ENCODE measurements at places on chromosomes 1 and 21.

GRCh38 chr21:38999161-38999560 lies 184.1 kb downstream of the PSMG1 start:
- no peak for DNase-seq

DNA sequence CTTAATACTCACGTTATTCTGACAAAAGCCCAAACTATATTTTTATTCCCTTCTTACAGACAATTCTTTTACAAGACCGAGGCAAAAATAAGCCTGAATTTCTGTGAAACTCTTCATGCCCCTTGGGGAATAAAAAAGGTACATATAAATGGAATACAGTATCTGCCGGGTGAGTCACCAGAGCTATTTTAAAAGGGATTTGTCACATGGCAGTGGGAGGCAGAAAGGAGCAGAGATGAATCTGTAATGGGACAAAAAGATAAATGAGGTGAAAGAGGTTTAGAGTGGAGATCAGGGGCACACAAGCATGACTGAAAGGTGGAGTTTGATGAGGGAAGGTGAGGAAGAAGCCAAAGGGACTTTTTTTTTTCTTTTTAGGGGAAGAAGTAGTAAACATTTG lies 8.8 kb downstream of the XCL1 start:
- DNase-seq, result no peak

DNA sequence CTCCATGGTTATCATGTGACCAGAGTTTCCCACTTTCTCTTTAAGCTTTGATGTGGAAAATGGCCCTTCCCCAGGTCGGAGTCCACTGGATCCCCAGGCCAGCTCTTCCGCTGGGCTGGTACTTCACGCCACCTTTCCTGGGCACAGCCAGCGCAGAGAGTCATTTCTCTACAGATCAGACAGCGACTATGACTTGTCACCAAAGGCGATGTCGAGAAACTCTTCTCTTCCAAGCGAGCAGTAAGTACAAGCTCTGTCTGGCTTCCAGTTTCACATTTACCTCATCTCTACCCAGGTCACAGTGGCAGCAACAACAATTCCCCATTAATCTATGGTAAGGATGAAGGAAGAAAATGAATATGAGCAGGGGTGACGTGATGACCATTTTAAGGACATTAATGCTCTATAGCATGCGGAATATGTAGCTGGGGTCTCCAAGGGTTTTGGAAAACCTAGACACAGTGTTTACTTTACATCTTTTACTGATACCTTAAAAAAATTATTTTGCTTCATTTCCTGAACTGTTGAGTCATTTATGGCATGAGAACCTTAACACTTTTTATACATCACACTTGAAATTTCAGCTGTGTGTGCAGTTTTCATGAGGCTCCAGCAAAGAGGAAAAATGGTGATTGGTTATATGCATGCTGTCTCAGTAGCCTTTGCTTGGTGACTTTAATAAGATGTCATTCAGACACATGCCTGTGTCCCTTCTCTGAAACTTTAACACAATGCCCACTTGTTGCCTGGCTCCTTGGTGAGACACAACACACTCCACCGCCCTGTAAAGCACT lies 286.3 kb upstream of the SGIP1 start:
- DNase-seq, result no peak

- no peak for DNase-seq
Observed at GRCh38 chr1:151970626-151971025, 23.0 kb downstream of the S100A10 start.

DNA sequence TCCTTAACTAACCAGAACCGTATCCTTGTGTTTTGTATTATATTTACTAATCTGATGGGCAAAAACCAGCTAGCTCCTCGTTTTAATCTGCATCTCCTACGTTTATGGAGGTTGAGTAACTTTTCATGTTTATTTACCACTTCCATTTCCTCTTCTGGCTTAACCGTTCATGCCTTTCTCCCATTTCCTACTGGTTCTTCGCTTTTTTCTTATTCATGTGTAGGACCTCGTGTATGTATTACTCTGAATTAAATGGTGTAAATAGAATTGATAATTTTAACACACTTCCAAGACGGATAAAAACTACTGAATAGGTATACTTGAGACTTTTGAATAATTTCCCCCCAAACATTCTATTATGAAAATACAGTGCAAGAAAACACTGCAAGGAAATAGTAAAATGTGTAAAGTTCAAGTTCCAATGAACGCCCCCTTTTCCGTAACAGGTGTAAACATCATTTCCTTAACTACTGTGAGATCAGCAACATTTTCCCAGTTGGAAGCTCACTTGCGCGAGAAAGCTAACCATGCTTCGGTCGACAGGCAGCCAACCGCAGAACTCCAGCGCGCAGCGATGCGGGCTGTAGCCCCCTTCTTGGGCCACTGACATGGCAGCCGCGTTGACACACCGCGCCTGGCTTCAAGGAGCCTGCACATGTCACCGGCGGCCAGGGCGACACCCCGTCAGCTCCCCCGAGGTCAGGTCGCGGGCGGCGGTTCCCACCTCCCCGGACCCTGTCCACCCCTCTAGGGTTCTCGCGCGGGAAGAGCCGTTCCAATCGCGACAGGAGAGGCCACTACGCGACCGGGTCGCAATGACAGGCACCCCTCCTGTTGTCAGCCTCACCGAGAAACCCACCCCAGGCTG lies 816 bp downstream of the EDEM3 start:
- peak; percentile 55 for DNase-seq

- DNase-seq, result no peak
Observed at GRCh38 chr1:204456826-204457442, 37.7 kb downstream of the PIK3C2B start.

DNA sequence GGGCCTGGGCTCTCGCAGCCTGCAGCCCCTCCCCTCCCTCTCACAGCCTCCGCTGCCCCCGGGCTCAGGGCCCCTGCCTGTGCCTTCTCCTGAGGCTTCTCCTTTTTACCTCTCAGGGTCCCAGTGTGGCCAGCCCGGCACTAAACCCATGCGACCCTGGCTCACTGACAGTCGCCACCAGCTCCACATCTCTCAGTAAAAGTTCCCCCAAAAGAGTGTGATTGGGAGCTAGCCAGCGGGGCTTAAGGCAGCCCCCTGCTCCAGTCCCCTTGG lies 26.6 kb downstream of the PDE9A start:
- DNase-seq, result no peak

DNA sequence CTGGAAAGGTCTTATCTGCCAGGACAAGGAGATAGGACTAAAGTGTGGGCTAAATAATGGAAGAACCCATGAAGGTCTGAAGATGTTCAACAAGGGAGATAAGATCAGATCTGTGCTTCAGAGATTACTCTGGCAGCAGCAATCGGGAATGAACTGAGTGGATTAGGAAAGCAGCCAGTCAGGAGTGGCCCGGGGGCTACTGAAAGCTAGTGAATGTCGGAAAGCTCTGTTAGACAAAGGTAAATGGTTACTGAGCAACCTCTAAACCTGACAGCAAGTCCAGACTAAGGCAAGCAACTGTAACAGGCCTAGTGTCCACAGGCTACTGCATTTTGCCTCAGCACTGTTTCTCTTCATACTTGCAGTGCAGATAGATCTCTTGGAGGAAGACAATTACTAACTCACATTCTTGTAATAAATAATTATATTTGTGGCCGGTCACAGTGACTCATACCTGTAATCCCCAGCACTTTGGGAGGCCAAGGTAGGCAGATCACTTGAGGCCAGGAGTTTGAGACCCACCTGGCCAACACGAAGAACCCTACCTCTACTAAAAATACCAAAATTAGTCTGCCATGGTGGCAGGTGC lies 12.5 kb downstream of the IQGAP3 start:
- DNase-seq, result no peak

GRCh38 chr1:64013395-64013794 lies 190.0 kb upstream of the UBE2U start:
- DNase-seq, result no peak

Measured in H9 (cell line).